Stimulated activated CD4-positive, alpha-beta T cell treated with anti-CD3 and anti-CD28 coated beads, Interleukin-1b, Interleukin-23, amount 100 ng/mL, for 1 hour (primary cell): ENCODE measurements at places on chromosomes 16 and 17.

GRCh38 chr17:83086907-83087787 is 7.7 kb downstream of the METRNL start:
- no peak for DNase-seq

DNA sequence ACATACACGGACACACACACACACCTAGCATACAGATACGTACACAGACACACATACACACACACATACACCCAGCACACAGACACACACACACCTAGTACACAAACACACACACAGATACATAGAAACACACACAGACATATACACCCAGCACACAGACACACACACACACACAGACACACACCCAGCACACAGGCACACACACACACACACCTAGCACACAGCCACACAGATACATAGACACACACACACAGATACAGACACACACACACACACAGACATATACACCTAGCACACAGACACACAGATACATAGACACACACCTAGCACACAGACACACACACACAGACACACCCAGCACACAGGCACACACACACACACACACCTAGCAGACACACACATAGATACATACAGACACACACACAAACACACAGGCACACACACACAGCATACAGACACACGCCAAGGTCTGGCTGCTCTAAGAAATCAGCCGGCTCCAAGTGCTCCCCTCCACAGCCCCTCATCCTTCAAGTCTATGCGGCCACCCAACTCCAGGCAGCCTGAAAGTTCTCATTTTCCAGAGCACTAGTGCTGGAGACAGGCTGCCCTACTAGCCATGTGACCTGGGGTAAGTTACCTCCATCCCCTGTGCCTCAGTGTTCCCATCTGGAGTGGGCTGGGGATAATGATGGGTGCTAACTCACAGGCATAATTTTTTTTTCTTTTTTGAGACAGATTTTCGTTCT is 13.2 kb downstream of the NR1D1 start:
- no peak for DNase-seq

DNA sequence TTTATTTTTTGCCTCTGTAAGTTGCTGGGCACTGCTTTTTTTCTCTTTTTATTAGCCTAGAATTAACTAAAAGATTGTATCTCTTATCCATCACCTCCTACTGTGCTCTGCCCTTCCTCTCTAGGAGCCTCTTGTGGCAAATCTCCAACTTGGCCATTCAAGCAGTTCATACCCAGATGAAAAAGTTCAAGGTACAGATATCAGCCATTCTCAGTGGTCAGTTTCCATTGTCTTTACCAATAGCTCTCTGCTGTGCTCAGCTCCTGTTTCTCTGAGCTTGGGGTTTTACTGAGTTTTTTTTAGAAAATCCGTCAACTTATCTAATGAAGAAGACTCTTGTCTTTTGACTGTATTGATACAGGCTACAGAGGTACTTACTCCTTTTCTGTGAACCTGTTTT is 15.6 kb downstream of the MOSMO start:
- no peak for DNase-seq

DNA sequence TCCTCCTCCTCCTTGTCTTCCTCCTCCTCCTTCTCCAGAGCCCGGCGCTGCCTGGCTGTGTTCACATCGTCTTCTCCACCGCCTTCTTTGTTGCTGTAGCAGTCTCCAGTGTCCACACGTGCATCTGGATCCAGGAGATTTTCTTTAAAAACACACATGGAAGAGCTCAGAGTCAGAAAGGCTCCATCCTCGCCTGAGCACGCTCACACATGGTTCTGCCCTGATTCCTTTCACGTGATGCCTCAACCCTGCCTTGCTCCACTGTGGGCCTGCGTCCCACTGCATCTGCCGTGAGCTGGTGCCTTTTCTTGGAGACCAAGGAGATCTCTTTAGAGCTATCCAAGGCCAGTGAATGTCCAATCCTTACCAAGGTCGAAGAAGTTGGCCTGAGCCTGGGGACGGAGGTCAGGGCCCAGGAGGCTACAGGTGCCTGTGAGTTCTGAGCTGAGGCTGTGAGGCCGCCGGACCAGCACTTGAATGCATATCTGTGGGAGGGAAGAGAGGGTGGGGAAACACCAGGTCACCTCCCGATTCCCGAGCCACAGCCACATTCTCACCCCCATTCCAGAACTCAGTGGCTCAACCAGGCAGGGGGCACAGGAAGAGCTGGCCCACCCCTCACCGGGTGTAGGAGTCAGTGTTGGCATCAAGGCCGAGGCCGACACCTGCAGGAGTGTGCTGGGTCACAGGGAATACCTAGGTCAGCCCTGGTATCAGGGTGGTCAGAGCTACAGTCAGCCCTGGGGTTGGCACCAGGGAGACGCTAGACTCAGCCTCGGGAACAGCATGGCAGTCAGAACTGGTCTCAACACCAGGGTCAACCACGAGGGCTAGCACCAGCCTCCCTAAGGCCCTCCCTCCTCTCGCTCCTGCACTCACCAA is 37.6 kb downstream of the HASPIN start:
- DNase-seq: no peak

DNA sequence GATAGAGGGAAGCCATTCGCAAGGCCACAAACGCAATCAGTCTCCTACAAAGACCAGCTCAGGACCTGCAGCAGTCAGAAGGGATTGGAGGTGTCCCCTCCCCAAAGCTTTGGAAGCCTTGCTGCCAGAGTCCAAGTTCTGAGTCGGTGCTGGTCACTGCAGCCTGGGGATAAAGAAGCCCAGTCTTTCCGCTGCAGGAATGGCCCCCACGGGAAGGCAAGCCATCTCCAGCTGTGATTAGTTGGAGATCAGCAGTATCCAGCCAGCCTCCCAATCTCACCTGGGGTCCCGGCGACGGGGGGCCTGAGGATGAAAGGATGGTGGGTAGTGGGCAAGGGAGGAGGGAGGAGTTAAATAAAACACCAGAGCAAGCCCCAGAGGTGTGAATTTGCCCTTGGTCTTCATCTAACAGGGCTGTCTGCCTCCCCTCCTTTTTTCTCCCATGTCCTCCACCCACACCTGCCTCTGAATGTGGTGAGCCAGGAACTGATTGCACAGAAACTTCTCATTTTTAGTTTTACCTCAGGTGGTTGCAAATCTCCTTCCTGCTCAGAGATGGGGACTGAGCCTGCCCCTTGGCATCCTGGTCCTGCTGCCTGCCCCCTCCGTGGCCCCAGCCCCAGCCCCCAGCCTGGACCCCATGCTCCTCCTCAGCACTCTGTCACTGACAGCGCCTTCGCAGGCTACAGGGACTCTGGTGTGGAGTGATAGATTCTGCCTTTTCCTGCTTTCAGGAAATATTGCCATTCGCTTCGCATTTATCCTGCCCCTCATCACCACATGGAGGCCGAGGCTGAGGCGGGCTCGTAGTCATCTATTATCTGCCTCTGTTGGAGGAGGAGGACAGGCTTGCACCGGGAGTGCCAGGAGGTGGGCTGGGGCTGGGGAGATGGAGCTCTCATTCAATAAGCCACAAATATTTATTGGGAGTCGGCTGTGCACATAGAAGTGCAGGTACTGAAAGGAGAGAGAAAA is 262.9 kb upstream of the SDK2 start:
- no peak for DNase-seq

GRCh38 chr16:70416748-70417616 is 21.9 kb downstream of the ST3GAL2 start:
- DNase-seq: no peak

DNA sequence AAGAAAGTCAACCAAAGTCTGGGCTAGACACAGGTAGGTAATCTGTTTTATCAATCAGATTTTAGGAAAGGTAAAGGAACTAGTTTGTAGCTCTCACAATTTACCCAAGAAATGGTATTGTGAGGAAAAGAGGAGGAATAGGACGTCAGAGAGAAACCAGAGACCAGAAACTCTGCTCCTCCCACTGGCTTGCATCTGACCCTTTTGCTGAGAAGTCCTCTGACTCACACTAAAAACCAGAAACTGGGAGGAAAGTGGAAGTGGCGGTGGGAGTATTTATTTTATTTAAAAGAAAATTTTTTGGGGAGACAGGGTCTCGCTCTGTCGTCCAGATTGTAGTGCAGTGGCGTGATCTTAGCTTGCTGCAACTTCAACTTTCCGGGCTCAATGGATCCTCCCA is 38.0 kb upstream of the MNT start:
- DNase-seq: no peak

DNA sequence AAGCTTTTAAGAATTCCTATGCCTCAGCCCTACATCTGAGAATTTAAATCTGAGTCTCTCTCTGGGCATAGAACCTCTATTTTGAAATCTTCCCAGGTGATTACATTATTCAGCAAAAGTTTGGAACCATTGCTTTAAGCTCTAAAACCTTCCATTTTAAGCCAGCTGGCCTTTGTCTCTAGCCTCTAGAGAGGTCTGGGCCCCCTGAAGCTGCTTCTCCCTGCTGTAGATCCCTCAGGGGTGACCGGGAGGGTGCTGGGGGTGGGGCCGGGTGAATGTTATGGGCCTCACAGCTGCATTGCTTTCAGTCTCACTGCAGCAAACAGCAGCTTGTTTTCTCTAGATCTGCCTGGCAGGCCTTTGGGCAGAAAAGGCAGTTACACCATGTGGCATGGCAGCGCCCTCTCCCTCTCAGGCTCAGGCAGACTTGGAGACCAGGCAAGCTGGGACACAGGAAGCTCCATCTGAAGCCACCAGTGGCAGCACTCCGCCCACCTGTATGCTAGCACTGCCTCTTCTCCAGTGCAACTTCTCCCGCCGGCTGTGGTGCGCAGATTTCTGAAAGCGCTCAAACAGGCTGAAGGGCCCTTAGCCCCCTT is 66.3 kb downstream of the MPRIP start:
- no peak for DNase-seq

DNA sequence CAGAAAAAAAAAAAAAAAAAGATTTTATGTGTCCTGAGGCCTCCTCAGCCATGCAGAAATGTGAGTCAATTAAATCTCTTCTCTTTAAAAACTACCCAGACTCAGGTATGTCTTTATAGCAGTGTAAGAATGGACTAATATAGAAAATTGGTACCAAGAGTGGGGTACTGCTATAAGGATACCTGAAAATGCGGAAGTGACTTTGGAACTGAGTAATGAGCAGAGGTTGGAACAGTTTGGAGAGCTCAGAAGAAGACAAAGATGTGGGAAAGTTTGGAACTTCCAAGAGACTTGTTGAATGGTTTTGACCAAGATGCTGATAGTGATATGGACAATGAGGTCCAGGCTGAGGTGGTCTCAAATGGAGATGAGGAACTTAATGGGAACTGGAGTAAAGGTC is 17.3 kb upstream of the CNEP1R1 start:
- no peak for DNase-seq

GRCh38 chr16:4891886-4892216 is 44.6 kb downstream of the UBN1 start:
- DNase-seq: no peak

DNA sequence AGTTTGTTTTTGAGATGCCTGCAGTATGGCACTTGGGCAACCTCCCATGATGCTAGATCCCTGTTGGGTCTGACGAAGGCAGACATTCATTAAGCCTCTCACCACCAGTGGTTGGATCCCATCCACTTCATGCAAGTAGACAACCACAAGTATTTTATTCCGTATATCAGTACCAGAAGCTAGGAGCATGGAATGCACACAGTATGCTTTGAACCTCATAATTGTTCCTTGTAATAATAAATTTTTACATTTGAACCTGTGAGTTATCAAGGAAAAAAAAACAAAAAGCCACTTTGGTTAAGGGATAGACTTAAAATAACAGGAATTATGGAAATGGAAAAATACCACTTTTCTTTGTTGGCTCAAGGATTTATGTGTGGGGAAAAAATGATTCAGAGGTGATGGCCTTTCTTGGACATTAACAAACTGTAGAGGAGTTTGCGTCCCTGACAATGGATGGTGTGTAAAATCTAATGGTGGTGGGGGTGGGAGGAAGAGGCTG is 107.1 kb upstream of the KCNJ16 start:
- DNase-seq: no peak

DNA sequence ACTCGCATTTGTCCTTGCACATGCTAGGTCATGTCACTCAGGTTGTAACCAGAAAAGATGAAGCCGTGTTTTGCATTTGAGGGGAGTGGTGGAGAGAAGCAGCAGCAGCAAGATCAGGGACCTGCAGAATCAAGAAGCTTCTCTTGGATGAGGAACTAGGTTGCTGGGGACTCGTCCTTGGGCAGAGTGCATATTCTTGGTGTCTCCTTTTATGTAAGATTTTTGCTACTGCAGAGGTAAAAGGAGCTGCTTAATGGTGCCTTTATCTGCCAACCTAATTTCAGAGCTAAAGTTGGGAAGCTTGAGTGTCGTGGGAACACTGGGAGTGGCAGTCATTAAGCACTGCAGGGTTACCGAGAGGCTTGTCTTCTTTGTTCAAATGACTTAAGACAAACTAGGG is 236.5 kb downstream of the MAP2K4 start:
- DNase-seq: no peak

DNA sequence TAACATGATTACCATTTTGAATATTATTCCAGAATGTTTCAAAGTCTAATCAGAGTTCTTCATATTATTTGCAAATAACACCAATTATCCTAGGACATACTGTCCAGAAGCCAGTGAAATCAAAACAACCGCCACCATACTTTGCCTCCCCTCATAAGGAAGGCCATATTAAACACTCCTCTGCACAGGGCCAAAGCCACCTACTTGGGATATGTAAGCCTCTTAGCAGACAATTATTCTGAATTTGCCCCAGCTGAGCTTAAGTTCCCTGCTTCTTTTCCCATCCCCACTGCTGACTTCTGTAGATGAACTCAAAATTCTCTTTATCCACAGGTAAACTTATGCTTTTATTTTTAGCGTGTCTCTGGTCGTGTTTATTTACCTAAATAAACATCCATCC is 374.0 kb downstream of the KIF2B start:
- DNase-seq: no peak

DNA sequence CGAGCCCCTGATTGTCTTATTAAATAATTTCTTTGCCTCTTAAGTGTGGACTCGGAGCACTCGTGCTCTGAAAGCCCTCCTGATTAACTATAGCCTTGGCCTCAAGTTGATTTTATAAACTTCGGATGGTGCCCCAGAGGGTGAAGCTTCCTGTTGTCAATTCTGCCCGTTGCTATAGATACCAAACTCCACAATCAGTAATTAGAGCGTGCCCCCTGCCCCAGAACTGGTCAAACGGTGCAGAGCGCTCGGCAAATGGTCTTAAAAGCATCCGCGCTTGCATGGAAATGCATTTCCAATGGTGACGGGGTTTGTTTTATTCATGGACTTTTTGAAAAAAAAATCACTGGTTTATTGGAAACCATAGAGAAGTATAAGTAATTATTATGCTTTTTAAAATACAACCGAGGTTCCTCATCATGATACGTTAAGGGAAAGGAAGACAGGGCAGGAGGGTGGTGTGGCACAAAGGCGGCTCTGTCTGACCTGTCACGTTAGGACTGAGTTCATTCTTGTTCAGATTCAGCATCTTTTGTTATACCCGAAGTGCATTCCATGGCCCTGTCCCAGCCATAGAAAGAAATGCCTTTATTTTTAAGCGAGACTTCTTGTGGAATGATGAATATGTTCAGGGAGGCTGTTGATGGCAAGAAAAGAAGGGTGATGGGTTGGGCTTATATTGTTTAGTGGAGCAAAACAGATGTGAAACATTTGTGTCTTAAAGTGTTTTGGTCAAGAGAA is 476.4 kb downstream of the MAF start:
- DNase-seq: no peak

- no peak for DNase-seq
Measured at GRCh38 chr16:82626791-82627261, at the start of gene CDH13. Gene CDH13 (plus strand): TSS chr16:82626969.
